ENCODE measurements at places on chromosomes 5 and 9.

DNA sequence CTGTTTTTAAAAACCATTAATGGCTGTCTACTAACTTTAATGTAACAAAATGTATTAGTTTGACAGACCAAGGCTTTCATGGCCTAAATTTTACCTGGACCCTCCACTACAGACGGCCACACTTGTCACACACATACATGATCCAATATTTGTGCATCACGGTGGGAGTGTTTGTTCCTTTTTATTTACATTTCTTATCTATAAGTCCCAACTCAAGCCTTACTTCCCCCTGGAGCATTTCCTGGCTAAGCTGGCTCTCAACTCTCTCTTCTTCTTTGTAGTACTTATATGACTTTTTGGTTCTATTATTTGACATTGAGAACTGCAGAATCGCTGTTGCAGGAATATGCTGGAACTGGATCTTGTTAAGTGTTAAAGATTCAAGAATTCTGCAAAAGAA is 534.4 kb downstream of the RAB3C start:
- DNase-seq, result no peak

DNA sequence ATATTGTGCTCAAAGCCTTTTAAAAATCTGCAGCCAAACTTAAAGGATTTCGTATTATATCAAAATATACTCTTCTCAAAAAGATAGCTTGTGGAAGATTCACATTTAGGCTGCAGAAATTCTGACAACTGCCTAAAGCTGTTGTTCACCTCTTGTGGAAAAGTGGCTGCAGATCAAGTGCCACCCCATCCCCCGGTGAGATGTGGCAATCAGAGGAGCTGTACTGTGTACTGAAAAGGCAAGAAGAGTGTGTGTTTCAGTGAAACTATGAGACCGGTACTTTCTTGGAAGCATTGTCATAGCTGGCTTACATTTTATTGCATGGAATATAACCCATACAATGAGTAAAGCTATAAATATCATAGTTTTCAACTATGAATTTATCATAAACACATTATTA is 64.3 kb downstream of the CDH18 start:
- DNase-seq, result no peak

DNA sequence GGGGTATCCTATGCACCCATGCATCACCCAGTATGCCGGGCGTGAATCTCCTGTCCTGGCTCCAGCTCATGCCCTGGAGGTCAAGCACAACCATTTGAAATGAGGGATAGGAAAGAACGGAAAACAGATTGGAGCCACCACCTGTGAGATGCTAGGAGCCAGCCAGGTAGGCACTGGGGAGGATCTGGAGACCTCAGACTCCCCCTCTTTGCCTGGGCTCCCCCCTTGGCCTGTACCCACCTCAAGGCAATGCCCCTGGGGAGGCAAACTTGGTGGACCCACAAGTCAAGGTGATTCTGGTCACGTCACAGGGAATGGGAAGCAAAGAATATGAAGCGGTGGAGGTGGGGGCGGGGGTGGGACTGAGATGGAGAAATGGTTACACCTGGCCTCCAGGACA is 92.6 kb downstream of the PAX5 start:
- no peak for DNase-seq

DNA sequence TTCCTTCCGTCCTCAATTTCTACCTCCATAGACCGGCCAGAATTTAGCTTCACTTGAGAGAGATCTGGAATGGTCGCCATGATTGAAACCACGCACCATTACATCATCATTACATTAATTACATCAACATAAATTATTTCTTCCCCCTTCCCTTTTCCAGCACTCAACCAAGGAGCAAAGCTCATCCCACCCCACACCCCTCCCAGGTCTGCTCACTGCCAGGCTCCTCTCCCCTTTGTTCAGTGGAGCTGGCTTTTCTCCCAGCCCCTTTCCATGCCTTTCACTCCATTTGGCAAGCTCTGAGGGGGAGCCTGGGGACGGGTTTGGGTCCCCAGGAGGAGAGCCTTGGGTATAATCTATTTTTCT is 8.4 kb downstream of the RACK1 start:
- DNase-seq, result no peak

DNA sequence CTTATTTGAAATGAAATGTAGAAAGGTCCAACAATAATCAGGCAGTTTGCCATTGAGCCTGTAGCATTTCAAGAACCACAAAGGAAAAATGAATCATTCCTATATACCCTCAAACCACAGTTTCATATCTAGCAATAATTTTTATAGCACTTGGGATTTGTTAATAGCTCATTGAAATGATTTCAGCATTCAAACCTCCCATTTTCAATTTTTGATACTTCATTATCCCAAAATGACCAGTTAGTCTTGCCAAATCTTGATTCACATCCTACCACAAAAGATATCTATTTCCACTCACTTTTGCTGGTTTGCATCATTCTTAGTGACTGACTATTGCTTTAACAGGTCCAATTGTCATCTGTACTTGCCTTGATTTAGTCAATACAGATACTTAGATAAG is 790.1 kb downstream of the TLE1 start:
- DNase-seq, result no peak

GRCh38 chr5:173329491-173330337 is 1.5 kb upstream of the STC2 start:
- DNase-seq, result no peak

DNA sequence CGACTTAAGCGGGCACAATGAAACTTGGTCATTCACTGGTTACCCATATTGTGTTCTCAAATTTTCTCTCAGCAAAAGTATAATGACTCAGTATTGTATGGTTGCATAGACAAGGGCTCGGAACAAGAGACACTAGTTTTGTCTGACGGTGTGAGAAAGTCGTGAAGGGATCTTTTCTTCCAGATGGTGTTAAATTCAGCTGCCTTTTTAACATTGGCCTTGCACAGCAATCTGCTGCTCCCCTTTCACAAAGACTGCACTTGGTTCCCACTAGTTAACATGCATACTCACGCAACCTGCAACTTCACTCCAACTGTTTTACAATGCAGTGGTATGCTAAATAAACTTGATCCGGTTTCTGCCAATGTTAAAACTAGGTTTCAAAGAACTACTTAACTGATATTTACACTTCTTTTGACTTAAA is 219.2 kb downstream of the MEF2C start:
- no peak for DNase-seq

DNA sequence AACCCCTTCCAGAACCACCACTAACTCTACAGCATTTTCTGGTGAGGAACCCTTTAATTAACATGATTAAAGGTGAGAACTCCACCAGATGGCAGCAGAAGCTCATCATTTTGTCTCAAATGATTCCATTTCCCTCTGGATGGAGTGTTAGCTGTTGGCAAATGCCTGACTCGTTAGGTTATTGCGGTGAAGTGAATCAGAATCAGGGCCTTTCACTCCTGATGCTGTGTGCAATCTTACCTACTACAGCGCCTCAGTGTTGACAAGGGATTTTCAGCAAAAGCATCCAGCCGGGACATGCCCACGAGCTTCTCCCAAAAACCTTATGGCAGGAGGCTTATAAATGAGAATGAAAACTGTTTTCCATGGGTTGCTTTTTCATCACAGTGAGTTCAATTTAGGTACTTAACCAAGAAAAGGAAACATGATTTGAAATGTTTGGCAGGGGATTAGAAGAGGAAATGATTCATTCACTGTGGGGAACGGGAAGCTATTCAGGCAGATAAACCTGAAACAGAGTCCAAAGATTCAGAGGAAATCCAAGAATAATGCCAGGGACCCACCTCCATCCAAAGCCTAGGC is 48.0 kb upstream of the CAST start:
- DNase-seq, result no peak

DNA sequence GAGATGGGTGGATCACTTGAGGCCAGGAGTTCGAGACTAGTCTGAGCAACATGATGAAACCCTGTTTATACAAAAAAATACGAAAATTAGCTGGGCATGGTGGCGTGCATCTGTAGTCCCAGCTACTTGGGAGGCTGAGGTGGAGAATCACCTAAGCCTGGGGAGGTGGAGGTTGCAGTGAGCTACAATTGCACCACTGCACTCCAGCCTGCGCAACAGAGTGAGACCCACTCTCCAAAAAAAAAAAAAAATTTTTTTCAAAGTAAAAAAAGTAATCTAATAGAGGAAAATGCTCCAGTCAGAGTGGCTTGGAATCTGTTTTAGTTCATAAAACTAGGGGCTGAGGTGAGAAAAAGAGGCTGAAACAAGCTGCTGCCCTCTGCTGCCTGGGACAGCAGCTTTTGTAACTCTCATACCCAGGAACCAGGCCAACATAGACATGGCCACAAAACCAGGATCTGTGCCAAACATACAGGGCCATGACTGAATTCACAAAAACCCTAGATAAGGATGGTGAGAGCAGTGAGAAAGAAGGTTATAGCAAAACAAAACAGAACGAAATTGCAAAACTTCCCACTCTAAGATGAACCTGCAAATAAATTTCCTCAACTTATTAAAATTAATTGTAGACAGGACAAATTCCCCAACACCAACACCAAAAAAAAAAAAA is 13.1 kb upstream of the DCAF12 start:
- DNase-seq, result no peak

GRCh38 chr5:112799661-112800060 is 61.4 kb upstream of the SRP19 start:
- DNase-seq, result no peak

GRCh38 chr5:72510610-72511181 is 3.5 kb upstream of the ZNF366 start:
- no peak for DNase-seq

- DNase-seq, result no peak
Observed at GRCh38 chr5:26942481-26942880, 95.9 kb downstream of the CDH9 start.

GRCh38 chr9:95086564-95086955 is 230.9 kb downstream of the FANCC start:
- no peak for DNase-seq

All from NCI-H1048 (cell line).